ENCODE measurements at places on chromosomes 6 and 20.

DNA sequence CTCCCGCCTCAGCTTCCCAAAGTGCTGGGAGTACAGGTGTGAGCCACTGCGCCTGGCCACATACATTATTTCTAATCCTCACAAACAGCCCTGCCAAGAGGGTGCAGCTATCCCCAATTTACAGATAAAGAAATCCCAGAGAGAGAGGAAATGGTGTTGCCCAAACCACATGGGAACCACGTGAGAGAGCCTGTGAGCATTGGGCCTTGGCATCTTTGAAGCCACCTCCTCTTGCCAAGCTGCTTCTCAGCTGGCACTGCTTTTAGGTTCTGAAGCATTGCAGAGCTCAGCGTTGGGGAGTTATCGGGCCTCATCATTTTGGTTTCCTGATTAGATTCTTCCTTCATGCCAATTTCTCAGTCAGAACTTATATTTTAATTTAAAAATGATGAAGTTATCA lies 80.3 kb downstream of the CTNNBL1 start:
- DNase-seq = no peak

- no peak for DNase-seq
Observed at GRCh38 chr6:118528129-118528528, 20.0 kb upstream of the PLN start.

DNA sequence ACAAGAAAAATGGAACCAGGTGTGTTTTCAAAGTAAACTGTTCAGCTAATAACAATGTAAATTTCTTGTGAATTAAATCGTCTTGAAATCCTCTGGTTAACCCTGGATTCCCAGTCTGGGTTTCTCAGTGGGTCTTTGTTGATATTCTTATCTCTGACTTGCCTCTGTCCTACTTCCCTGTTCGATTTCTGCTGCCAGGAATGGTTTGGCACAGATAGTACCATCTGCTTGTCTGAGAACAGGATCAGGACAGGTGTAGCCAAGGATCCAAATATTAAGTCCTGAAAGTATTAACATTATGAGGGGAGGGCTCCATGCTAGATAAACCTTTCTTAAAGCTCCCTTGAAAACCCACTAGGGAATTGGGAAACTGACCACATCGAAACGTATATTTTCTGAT lies 30.1 kb downstream of the ARFGEF2 start:
- no peak for DNase-seq

- DNase-seq = no peak
Observed at GRCh38 chr6:36387440-36388303, at the start of gene ETV7. TSS of gene ETV7 (minus strand) at chr6:36387669. CDS start at chr6:36387541, 128 bp downstream.

- DNase-seq = no peak
Observed at GRCh38 chr20:24318569-24319352, 150.7 kb upstream of the SYNDIG1 start.

GRCh38 chr20:50630578-50631263 lies 60.6 kb downstream of the RIPOR3 start:
- no peak for DNase-seq

GRCh38 chr20:59581993-59582679 lies 22.2 kb upstream of the PHACTR3 start:
- DNase-seq = no peak

DNA sequence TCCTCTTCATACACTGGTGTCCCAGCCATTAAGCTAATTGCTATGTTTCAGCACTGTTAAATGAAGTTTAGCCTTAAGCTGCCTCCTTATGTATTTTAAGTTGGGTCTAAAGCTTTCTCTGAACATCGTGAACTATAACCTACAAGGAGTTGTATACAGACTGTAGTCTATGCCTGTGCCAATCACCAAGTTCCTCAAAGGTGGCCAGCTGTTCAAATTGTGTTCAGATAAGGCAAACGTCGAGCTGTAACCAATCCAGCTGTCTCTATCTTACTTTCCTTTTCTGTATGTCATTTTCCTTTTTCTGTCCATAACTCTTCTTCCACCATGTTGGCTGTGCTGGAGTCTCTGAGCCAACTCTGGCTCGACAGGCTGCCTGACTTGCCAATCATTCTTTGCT lies 199.6 kb downstream of the OGFRL1 start:
- no peak for DNase-seq

DNA sequence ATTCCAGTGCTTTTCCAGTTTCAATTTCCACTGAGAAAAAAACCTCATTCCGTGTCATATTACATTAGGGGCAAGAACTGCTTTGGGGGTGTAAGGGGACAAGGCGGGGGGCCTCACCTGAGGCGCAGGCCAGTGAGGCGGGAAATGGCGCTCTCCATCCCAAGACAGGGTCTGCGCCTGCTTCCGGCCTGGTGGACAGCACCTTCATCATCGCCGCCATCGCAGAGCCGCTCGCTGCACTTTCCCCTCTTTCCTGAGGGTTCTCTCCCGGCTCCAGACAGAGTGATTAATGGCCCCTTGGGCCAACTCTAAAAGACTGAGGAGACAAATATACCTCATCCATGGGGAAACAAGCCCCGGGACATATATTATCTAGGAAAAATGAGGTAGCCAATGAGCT lies 270.0 kb upstream of the SOX4 start:
- no peak for DNase-seq

- peak; percentile 99 for DNase-seq
Observed at GRCh38 chr6:63527658-63528514, 44.4 kb upstream of the LOC128125822 start.

DNA sequence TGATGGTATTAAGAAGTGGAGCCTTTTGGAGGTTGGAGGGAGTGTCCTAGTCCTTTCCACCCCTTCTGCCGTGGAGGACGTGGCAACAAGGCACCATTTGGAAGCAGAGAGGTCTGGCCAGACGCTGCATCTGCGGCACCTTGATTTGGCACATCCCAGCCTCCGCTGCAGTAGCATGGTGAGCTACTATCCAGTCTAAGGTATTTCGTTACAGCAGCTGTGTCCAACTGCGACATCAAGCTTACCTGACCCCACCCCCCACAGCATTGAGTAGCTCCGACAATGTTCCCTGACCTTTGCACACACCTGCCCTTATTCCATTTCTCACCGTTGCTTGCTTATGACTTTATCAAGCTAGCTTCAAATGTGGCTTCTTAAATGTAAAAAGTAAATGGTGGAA lies 29.8 kb upstream of the SYNJ2 start:
- no peak for DNase-seq

- DNase-seq = no peak
Observed at GRCh38 chr6:28638787-28639430, 113.2 kb downstream of the GPX5 start.

DNA sequence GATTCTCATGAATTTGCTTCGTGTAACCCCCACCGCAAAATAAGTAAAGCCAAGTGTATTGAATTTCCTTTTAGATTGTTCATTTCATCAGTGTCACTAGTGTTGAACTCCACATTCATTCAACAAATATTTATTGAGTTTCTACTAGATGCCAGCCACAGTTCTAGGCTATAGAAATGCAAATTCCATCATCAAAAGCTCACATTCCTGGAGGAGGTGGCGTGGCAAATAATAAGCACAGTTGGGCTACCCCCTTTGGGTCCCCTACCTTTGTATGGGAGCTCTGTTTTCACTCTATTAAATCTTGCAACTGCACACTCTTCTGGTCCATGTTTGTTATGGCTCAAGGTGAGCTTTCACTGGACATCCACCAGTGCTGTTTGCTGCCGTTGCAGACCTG lies 12.7 kb upstream of the ME1 start:
- DNase-seq = no peak

DNA sequence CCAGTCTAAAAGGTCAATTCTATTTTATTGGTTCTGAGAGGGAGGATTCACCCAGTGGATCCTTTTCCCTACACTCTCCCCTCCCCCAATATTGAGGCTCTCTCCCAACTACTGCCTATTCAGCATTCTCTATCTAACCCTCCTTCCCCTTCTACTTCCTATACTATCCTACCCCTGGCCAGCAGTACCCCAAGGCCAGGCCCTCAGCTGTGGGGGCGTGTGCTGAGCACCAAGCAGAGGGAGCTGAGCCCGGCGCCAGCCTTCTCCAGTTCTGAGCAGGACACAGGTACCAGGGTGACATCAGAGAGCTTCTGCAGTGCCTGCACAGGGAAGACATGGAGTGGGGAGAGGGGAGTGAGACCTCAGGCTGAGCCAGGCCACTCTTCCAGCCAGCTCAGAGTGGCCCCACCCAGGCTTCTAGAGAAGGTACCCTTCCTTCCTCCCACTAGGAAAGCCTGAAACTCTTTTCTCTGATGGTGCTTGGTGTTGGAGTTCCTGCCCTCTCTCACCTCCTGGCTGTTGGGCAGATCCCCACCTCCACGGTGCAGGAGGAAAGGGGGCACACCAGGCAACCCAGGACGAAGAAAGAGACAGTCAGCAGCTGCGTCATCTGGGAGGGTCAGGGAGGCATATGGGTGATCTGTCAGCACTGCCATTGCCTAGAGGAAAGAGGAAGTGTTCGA lies 1.9 kb downstream of the DDAH2 start:
- DNase-seq = no peak

DNA sequence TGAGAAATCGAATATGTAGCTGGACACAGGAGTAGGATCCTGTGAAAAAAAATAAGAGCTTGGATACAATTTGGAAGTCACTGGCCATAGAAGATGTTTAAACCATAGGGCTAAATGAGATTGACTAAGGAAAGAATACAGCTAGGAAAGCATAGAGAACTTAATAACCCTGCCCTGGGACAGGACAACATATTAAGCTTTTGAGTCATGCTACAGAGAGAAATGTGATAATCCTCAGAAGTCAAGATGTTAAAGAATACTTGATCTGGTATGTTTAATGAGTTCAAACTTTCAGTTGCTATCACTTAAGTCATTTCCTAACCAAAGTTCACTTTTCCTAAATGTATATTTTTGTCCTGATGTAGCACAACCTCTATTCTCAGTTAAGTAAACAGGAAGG lies 154.6 kb upstream of the TSHZ2 start:
- DNase-seq = no peak

DNA sequence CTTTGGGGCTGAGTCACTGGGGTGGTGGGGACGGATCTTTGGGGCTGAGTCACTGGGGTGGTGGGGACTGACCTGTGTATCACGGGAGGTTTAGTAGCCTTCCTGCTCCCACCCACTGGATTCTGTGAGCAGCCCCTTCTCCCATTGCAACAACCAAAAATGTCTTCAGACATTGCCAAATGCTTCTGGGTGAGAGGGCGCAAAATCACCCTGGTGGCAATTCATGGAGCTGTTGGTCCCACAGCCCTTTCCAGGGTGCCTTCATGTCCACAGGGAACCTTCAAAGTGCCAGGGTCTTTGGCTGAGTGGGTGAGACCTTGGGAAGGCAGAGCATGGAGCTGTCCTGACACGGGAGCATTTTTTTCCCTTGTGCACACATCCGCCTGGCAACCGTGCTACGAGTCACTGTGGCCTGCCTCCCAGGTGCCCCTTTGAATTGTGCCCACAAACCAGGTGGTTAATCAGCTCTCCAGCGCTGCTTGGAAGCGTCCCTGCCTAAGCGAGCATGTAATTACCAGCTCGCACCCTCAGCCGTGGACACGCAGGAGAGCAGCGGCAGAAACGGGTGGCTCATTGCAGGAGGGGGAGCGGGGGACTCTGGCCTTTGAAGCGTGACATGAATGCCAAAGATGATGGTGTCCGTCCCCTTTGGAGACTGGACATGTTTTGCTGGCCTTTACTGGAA lies 27.4 kb upstream of the APCDD1L start:
- DNase-seq = no peak

DNA sequence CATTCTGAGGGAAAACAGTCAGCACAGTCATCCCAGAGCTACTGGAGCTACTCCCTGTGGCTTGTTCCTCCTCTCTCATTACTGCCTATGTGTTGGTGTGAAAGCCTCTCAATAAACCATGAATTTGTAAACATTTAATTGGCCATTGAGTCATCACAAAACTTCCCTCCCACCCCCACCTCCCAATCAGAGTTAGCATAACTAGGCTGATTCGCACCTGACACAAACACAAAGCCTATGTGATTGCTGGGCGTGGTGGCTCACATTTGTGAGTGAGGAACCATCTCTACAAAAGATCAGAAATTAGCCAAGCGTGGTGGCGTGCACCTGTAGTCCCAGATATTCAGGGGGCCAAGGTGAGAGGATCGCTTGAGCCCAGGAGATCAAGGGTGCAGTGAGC lies 17.1 kb upstream of the SNTA1 start:
- DNase-seq = no peak

DNA sequence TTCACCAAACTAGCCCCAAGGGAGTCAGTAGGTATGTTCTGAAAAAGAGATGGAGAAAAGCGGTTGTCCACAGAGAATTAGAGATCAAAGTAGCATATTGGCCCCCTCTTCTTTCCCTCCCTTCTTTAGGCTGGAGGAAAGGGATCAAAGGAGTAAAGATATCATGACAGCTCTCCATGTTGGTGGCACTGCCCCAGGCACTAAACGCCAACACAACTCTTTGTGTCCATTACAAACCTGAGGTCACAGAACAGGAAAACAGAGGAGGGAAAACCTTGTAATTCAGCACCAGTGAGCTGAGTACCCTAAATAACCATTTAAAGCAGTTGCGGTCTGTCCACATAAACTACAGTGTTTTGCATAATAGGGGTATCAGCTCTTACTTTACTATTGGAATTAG lies 113.0 kb upstream of the TFAP2D start:
- no peak for DNase-seq

DNA sequence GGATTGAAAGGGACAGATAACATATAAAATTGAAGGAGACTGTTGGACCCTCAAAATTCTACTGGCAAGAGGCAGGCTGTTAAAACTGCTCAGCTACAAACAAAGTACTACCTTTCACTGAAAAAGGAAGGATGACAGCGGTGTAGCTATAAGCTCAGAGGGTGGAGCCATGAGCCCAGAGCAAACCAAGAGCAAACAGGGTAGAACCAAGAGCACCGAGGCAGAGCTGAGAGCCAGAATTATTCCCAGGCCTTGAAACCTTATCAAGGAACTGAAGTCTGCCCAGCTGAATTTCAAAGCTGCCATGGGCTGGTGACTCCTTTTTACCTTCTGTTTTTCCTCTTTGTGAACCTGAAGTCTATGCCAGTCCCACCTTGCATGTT lies 74.7 kb upstream of the SLC4A11 start:
- no peak for DNase-seq

- DNase-seq = peak; percentile 34
Observed at GRCh38 chr6:117540670-117541069, 58.2 kb downstream of the DCBLD1 start.

GRCh38 chr6:108383981-108384380 lies 89.1 kb downstream of the AFG1L start:
- DNase-seq = no peak

GRCh38 chr20:49290608-49291191 lies 12.8 kb upstream of the ZNFX1 start:
- no peak for DNase-seq

GRCh38 chr6:797479-798077 lies 104.6 kb upstream of the EXOC2 start:
- DNase-seq = peak; percentile 28

- DNase-seq = peak; percentile 89
Observed at GRCh38 chr20:34083137-34083536, 28.9 kb downstream of the EIF2S2 start.

DNA sequence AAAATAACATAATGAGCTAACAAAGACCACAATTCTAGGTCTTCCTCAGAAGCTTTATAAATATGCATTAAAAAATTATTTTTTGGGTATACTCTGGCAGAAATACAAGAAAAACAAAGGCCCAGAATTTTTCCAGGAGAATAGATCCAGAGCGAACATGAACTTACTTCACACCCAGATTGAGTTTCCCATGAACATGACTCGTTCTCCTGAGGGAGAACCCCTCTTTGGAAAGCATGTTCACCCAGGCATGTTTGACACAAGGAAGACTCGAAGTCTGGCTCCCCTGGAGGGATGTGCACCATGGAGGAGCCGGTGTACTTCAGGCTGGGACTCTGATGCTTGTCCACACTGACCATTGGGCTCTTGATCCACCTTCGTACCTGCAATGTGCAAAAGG lies 56.1 kb downstream of the SGK1 start:
- DNase-seq = no peak

Data from HS-5 (cell line).